ENCODE measurements at places on chromosomes 4 and X.

DNA sequence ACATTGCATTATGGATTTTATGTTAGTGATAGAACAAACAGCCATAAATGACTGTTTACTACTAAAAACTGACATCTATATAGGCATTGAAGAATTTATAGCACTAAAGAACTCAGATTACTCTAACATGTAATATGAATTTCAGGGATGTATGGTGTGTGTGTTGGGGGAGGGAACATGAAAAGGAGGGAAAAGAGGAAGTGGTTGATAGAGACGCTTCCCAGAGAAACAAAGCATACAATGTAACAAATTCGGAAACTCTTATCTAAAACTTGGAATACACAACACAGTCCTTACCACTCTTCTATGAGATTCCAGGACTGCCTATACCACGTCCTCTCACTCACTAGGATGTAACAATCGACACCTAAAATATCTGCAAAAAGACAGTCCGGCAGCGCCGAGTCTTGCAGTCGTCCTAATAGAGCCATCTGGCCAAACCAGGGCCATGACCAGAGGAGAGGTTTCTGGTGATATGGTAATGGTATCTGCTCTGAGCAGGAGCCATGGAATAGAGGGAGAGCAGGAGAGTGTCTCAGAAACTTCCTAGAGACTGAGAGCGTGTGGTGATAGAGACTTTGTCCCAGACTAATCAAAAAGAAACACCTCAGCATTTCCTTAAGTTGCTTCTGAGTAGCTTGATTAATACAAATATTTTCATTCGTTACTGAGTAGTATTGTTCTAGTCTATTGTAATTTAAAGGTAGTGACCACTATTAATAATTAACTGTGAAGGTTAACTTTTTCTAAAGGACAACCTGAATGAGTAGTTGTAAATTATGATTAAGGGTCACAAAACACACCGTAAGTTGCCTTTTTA is 251.9 kb upstream of the ETNPPL start:
- DNase-seq, result no peak

- DNase-seq, result no peak
Observed at GRCh38 chr4:153683763-153684181, 308 bp upstream of the TLR2 start.

- DNase-seq, result no peak
Observed at GRCh38 chrX:38109042-38109898, 102.9 kb downstream of the SYTL5 start.

GRCh38 chr4:47471591-47471990 is 8.1 kb upstream of the COMMD8 start:
- no peak for DNase-seq

DNA sequence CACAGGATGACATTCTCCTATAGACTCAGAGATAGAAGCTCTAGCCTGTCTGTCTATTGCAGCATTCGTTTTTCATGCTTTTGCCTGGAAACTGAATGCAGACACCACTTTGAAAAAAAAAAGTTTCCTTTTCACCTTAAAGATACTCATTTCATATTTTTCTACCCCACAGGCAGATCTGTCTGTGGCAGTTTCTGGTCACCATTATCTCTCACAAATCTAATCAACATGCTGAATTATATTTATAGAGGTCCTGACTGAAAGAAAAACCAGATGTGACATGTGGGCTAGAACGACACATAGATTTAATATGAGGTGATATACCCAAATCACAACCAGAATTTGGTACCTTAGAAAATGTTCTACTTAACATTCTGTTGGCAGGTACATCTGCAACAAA is 28.2 kb downstream of the ADGRG4 start:
- no peak for DNase-seq

DNA sequence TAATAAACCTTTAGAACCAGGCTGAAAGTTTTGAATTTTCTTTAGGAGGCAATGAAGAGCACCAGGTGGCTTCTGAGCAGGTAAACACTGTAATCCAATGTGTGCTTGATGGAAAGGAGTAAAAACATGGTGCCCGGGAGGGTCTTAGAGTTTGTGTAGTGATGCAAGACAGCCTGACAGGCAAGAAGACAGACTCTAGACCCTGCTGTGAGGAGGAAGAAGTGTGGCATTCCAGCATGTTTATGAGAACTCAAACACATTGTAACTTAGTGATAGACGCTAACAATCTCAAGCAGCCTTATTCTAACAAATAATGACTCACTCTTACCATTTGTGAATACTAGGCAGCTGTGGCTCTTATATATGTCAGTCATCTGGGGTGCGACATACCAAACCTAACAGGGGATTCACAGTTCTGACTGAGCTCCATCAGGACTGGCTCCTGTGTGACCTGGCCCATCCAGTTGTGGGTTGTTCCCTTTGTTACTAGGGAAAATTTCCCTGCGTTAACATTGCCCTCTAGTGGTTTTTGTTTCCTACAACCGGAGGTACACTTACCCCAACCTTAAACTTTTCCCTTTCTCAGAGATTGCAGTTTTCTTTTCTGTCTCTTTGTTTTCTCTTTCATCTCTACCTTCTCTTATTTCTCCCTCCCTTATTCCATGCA is 53.8 kb downstream of the VSIG4 start:
- DNase-seq, result peak; percentile 8

- no peak for DNase-seq
Observed at GRCh38 chr4:182400790-182401189, 157.6 kb downstream of the TENM3 start.

DNA sequence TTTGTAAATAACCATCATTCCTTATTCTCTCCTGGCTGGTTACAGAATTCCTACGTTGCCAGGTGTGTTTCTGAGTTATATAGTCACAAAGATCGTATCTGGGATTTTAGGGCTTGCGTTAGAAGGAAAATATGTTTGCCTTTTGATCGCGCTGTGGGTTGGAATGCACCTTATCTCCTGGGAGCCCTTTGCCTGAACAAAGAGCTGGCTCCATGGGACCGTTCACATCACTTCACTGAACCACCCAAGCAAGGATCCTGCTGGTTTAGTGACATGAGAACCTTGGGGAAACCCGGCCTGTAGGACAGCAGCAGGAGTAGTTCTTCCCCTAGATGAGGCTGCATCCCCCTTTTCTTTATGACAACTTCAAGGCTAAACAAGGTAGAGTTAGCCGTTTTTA is 51.6 kb downstream of the RS1 start:
- no peak for DNase-seq

- no peak for DNase-seq
Observed at GRCh38 chrX:13876652-13877051, 59.8 kb upstream of the GPM6B start.

DNA sequence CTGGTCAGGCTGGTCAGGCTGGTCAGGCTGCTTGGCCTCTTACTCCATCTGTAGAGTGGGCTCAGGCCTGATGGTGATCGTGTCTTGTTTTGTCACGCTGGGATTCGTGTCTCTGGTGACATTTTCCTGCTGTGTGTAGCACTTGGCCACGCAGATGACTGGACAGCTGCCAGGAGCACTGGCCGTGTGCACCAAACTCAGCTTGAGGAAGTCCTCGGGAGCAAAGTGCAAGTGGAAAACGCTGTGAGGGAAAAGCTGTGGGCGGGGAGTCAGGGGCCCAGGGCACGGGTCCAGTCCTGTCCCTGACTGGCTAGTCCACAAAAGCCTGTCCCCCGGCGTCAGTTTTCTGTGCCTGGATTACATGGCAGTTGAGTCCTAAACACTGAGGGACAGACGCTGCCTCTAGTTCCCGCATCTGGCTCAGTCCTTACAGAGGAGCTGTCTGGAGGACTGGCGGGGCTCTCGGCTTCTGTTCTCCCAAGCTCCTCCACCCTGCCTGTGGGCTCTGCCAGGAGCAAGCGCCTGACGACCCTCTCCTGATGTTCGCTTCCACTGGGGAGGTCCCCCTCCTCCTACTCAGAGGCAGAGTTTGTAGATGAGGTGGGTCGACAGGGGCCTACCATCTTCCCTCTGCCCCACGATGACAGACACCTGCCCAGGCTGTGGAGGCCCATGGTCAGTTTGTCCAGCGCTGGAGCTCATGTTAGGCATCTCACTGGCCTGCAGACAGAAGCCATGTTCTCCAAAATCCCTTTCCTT is 35.9 kb upstream of the GRPEL1 start:
- DNase-seq, result no peak

DNA sequence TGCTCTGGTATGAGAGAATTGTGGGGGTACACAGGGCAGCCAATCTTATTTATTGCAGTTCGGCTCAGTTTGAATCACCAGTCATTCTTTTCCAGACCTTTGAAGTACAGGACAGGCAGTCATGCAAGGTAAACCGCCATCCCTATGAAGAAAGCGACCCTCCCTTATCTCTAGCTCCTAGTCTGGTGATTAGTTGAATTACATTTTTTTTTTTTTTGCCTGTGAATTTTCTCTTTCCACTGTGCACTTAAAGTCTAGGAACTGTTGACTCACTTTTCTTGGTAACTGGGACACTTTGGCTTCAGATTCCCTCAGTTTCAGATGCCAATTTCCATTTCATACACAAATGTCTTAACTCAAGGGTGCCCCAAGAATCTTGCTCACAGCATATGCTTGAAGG is 82.4 kb upstream of the FAM9C start:
- no peak for DNase-seq

- DNase-seq, result no peak
Observed at GRCh38 chr4:48899432-48899749, 7.2 kb downstream of the OCIAD2 start.

GRCh38 chr4:104524026-104524425 is 29.3 kb upstream of the CXXC4 start:
- no peak for DNase-seq

- DNase-seq, result no peak
Observed at GRCh38 chrX:69128588-69128987, 36.7 kb downstream of the PJA1 start.

DNA sequence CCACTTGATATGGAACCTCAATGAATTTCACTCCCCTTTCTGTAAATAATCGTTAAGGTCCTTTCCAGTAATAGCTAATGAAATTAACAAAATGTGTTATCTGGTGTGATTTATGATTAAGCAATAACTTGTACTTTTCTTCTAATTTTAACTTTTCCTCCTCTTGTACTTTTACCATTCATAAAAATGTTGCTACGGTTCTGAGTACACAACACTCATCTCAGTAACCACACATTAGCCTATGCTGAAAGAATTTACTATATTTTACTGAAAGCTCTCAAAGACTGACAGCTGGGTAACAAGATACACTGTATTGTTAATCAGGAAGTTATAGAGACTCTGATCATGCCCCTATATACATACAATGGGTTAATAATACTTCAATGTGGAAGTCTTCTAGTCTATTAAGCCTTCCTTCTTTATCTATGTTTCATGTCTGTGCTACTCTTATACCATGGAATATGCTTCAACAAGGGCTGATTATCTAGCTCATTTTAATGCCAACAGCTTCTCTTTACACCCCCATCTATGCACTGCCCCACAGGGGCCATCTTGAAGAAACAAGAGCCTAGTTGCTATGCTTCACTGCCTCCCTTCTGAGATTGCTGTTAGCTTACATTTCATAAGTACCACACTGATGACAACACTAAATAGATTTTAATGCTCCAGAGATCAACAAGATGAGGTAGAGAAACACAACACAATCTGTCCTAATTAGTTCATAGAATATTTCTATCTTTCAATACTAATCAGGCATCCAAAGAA is 39.1 kb downstream of the LAMP2 start:
- no peak for DNase-seq

Measured in stimulated activated CD4-positive, alpha-beta T cell treated with anti-CD3 and anti-CD28 coated beads, Interleukin-1b, Interleukin-23, amount 100 ng/mL, for 1 hour (primary cell).